ENCODE measurements at places on chromosomes 12 and 14.

- no peak for DNase-seq
Observed at GRCh38 chr12:109771746-109772621, 58.4 kb downstream of the FAM222A start.

DNA sequence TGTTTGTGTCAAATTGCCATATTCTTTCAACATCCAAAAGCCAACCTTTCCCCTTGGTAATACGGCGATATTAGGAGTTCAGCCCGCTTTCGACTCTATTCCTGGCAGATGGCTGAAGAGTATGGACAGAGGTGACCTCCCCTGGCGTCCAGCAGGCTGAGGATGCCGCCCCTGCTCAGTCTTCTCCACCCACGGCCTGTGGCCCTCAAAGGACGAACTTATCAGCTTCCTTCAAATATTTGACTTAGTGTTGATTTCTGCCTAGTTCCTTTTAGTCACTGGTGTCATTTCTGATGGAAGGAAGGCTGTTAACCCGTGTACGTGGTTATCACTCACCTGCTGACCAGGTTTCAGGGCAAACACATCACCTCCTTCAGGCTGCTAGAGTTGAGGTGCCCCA lies 65.0 kb downstream of the TESC start:
- DNase-seq: no peak

GRCh38 chr14:22560662-22561365 lies 28.2 kb downstream of the DAD1 start:
- DNase-seq: no peak

GRCh38 chr14:28759653-28760313 lies 6.8 kb upstream of the FOXG1 start:
- no peak for DNase-seq

- DNase-seq: no peak
Observed at GRCh38 chr12:48994224-48995085, 4.7 kb downstream of the DDN start.

Measured in natural killer cell (primary cell).